Endothelial cell of umbilical vein (primary cell): ENCODE measurements at places on chromosomes 11 and 22. TPM values are rescaled to one million over a fixed set of nuclear protein-coding genes. Genes with fewer than 3 reads are reported as not detected.

DNA sequence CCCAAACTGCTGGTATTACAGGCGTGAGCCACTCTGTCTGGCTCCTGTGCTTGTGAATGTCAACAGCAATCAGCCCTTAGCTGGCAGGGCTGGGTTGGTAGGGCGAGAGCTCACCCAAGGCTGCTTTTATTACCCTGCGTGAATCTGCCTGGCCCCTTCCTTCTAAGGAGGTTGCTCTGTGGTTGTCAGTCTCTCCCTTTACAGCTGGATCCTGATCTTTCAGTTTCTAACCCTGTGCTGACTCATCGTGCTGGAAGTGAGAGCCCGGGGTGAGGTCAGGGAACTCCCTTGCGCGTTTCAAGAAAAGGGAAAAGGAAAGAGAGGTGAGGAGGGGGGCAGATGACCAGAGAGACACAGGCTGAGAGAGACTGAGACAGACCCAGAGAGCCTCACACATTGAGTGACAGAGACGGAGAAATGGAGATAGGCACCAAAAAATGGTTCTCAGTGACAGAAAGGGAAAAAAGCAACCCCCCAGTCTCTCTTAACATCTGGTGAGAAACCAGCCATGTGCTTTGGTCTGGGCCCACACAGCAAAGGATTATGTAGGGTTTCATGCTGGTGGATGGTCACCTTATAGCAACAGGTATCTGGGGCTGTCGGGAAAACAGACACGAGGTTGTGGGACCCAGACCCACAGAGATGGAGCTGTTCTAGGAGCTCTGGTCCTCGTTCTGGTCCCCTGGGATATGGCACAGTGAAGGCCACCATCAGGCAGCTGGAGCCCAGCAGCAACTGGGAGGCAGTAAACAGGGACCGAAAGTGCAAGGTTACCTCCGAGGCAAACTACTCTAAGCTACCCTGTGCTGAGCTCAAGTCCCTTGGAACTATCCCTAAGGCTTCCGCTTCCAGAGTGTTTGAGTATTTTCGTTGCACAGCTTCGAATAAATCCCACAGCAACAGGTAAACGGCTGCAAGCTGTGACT, 2.5 kb downstream of the TCN2 start:
- no peak overlapping the region for H3K4me3 ChIP-seq
- H3K27me3 ChIP-seq, result no peaks in the 10 kb centered on the region
- no peaks in the 10 kb centered on the region for H3K36me3 ChIP-seq
- H3K4me1 ChIP-seq, result peaks cover 37% of the 10 kb centered on the region
- H3K27ac ChIP-seq, result peak overlapping the region; percentile 56

GRCh38 chr11:77039491-77040400, 5.5 kb downstream of the B3GNT6 start:
- H3K27ac ChIP-seq, result no peak overlapping the region
- peak overlapping the region; percentile 36 for H3K4me3 ChIP-seq
- peaks cover 2% of the 10 kb centered on the region for H3K4me1 ChIP-seq

Gene HTR3B
- total RNA-seq, result not detected in 2 replicates

- H3K27me3 ChIP-seq, result no peaks in the 10 kb centered on the region
- H3K4me1 ChIP-seq, result no peaks in the 10 kb centered on the region
- no peak for DNase-seq
These were observed 144.7 kb upstream of the LMO1 start for GRCh38 chr11:8408151-8408941.

GRCh38 chr11:124160986-124161385, 22.2 kb upstream of the OR10D3 start:
- H3K4me1 ChIP-seq, result no peaks in the 10 kb centered on the region
- H3K27me3 ChIP-seq, result peaks cover 2% of the 10 kb centered on the region
- no peak overlapping the region for H3K27ac ChIP-seq
- H3K36me3 ChIP-seq, result no peaks in the 10 kb centered on the region
- DNase-seq, result no peak
